ENCODE measurements at places on chromosomes 6 and 20. TPM values are rescaled to one million over a fixed set of nuclear protein-coding genes. Genes with fewer than 3 reads are reported as not detected.
A peak's percentile ranks its signal among the peaks of the same experiment; 100 is the strongest.

Gene FRK
- 2.5 TPM for total RNA-seq

Gene KCNK15
- 7.4 TPM for total RNA-seq

Gene SLC22A3
- not detected for total RNA-seq

DNA sequence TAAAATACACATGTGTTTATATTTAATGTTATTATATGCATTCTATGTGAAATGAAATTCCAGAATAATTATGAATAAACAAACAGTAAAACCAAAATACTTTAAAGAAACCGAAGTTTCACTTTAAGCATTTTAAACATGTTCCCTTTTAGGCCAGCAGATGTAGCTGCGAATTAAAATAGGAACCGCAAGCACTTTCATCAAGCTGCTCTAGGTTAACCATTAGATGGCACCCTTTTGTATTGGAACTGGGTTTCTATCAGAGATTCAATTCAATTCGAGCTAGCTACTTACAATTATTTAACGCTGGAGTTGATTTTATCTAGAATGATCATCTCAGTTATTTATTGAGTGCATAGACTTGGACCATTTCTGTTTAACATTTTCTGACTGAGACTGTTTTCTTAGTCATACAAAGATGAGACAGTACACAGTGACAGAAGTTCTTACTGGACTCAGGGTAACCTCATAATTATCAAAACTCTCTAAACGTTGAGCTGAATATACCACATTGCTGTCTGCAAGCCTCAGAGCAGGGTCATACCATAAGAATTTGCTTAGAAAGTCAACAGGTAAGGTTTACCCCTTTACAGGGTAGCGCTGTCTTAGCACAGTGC, 8.5 kb downstream of the TMEM242 start:
- H3K36me3 ChIP-seq: no peaks in the 10 kb centered on the region
- H3K27ac ChIP-seq: no peak overlapping the region
- peak; percentile 59 for DNase-seq
- peaks cover 9% of the 10 kb centered on the region for H3K4me1 ChIP-seq
- no peaks in the 10 kb centered on the region for H3K27me3 ChIP-seq

Gene CLDN20
- not detected for total RNA-seq

DNA sequence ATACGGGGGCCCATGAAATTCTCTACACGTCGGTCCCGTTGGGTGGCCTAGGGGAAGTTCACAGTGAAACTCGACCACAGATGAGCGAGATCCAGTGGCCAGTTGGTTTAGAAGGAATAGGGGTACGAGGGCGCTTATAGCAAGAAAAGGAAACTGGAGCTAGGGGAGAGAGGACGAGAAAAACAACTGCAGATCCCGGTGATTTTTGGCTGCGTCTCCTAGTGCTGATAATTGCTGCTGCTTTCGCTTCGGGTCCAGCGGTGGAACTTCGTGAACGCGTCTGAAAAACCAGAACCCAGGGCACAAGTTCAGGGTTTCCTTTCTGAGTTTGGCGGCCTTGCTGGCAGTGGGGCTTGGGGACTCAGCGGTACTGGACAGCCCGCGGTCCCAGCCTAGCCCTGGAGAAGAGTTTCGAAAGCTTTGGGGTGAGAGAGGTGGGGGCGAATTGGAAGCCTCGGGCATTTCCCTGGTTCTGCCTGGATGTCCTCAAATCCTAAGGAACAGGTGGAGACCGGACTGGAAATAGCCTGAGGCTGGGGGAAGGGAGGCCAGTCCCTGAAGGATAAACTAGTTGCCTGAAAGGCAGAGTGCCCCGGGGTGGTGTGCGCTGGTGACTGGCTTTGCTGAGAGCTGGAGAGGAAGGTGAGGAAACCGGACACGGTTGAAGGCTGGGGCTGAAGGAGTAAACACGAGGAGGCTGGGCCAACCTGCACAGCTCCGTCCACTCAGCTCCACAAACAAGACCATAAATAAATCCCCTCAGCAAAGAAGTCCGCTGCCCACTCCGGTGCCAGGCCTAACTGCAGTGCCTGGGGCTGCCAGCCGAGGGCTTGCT, 793 bp downstream of the GMPR start:
- no peaks in the 10 kb centered on the region for H3K36me3 ChIP-seq
- DNase-seq: no peak
- H3K4me3 ChIP-seq: peak overlapping the region; percentile 81
- no peaks in the 10 kb centered on the region for H3K4me1 ChIP-seq

DNA sequence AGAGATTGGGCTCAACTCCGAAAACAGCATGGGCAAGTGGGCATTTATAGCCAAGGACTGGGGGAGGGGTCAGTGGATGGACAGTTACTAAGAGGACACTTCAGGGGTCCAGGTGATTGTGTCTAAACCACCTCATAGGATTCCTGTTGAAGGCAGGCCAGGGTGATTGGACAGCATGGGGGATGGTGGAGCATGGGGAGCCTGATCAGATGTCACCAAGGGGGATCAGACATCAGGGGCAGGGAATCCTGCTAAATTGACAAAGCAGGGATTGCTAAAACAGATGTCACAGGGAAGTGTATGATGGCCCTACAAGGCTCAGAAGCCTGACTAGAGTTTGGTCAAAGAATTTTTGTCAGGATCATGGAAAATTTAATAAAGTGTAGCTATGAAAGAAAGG, 2.4 kb upstream of the PYGB start:
- no peak overlapping the region for H3K4me3 ChIP-seq
- peaks cover 2% of the 10 kb centered on the region for H3K36me3 ChIP-seq
- DNase-seq: no peak
- H3K27me3 ChIP-seq: no peaks in the 10 kb centered on the region

- no peak for DNase-seq
- no peaks in the 10 kb centered on the region for H3K27me3 ChIP-seq
- H3K36me3 ChIP-seq: no peaks in the 10 kb centered on the region
- no peak overlapping the region for H3K4me3 ChIP-seq
These were observed 87.2 kb upstream of the ADTRP start for GRCh38 chr6:11865680-11866300.

GRCh38 chr6:52534966-52535390, 41.9 kb downstream of the TRAM2 start:
- peaks cover 37% of the 10 kb centered on the region for H3K4me1 ChIP-seq
- H3K27ac ChIP-seq: no peak overlapping the region
- H3K36me3 ChIP-seq: peaks cover 2% of the 10 kb centered on the region

GRCh38 chr6:44386929-44387345, 569 bp upstream of the CDC5L start:
- H3K4me1 ChIP-seq: peaks cover 21% of the 10 kb centered on the region
- H3K36me3 ChIP-seq: peaks cover 3% of the 10 kb centered on the region
- H3K27me3 ChIP-seq: no peaks in the 10 kb centered on the region
- no peak for DNase-seq

DNA sequence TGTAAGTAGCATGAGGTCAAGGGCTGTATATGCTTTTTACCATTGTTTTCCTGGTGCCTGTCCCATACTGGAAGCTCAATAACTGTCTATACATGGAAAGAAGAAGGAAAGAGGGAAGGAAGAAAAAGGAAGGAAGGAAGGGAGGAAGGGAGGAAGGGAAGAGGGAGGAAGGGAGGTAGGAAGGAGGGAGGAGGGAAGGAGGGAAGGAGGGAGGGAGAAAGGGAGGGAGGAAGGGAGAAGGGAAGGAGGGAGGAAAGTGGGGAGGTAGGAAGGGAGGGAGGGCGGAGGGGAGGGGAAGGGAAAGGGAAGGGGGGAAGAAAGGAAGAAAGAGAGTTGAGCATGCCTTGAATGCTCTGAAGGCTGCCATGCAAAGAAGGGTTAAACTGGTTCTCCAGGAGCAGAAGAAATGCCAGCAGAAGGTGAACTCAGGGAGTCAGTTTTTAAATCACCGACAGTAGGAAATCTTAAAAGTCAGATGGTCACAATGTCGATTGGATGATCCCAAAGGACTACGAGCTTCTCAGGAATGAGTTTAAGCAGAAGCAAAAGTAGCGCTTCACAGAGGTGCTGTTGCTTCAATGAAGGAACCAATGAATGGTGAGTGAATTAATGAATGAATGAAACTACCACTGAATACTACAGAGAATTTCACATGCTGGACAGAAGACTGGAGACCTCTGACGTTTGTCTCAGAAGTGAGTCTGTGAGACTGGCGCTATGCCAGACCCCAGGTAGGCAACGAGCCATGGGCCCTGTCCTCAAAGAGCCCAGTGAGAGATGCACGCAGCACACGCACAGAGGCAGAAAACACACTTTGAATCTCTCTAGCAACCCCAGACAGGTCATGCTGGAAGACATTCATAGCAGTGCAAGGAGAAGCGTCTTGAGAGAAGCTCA, 117.6 kb downstream of the MRPL14 start:
- H3K36me3 ChIP-seq: no peaks in the 10 kb centered on the region
- peaks cover 22% of the 10 kb centered on the region for H3K4me1 ChIP-seq
- no peak for DNase-seq
- no peak overlapping the region for H3K4me3 ChIP-seq

DNA sequence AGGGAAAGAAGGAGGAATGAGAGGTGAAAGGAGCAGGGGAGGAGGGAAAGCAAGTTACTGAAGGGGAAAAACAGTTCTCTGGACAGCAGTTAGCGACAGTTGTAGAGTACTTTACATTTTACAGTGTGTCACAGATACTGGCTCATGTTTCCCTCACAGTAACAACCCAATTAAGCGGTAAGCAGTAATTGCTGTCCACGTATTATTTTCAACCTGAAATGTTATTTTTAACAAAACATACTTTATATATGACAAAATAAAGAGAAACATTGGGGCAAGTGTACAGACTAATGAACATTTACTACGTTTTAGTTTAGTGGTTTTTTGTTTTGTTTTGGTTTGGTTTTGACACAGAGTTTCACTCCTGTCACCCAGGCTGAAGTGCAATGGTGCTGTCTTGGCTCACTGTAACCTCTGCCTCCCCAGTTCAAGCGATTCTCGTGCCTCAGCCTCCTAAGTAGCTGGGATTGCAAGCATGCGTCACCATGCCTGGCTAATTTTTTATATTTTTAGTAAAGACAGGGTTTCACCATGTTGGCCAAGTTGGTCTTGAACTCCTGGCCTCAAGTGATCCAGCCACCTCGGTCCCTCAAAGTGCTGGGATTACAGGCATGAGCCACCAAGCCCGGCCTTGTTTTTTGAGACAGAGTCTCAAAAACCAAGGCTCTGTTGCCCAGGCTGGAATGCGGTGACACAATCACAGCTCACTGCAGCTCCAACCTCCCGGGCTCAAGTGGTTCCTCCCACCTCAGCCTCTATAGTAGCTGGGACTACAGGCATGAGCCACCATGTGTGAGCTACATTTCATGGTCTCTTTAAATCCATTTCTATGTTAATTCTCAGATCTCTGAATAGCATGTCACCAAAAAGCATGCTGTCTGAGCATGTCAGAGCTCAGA, 22.6 kb upstream of the BTN3A2 start:
- no peak for DNase-seq
- H3K4me1 ChIP-seq: 0 out of 2 replicates have a peak, but pooled peaks cover 5% of the 10 kb centered on the region
- H3K27ac ChIP-seq: no peak overlapping the region
- H3K27me3 ChIP-seq: no peaks in the 10 kb centered on the region

DNA sequence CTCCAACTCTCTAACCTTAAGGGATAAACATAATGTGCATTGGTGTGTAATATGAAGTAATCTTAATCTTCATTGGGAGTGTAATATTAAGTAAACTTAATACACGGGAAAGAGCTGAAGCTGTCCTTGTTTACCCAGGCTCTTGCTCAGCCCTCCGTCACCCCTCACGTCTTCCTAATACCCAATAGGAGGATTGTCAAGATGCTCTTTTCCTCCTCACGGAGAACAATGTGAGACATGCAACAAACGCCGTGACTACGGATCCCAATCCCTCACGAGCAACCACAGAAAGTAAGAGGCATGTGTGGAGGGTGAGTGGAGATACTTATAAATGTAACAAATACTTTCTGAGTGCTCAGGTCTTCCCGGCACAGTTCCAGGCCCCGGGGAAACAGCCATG, 11.0 kb downstream of the KIF16B start:
- H3K27me3 ChIP-seq: no peaks in the 10 kb centered on the region
- no peaks in the 10 kb centered on the region for H3K4me1 ChIP-seq
- H3K36me3 ChIP-seq: no peaks in the 10 kb centered on the region
- H3K4me3 ChIP-seq: no peak overlapping the region
- no peak overlapping the region for H3K27ac ChIP-seq
- DNase-seq: no peak

Gene ACSS1
- total RNA-seq: 32.2 TPM

- H3K36me3 ChIP-seq: no peaks in the 10 kb centered on the region
- H3K27me3 ChIP-seq: no peaks in the 10 kb centered on the region
- H3K4me1 ChIP-seq: no peaks in the 10 kb centered on the region
- H3K27ac ChIP-seq: no peak overlapping the region
These were observed 54.7 kb downstream of the MOCS1 start for GRCh38 chr6:39879535-39879934.

DNA sequence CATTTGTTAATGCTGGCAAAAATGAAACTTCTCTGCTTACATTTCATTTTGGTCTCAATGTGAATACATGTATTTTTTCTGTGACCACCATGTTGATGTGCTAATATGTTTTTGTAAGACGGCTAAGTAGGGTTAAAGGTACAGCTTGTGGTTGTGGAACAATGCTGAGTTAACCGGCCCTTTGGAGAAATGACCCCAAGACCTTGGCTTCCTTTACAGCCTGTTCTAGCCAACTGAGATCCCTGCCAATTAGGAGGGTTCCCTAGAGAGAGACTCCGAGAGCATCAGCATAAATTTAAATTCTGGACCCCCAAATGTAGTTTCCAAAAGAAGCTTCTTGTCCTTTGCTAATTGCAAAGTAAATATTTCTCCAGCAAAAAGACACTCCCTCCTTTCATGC, 44.4 kb downstream of the RSPO3 start:
- no peaks in the 10 kb centered on the region for H3K4me1 ChIP-seq
- no peak for DNase-seq
- H3K4me3 ChIP-seq: no peak overlapping the region
- H3K27ac ChIP-seq: no peak overlapping the region

GRCh38 chr6:11155589-11155988, 44.1 kb upstream of the ERVFRD-1 start:
- H3K4me1 ChIP-seq: no peaks in the 10 kb centered on the region
- DNase-seq: no peak
- H3K36me3 ChIP-seq: no peaks in the 10 kb centered on the region

DNA sequence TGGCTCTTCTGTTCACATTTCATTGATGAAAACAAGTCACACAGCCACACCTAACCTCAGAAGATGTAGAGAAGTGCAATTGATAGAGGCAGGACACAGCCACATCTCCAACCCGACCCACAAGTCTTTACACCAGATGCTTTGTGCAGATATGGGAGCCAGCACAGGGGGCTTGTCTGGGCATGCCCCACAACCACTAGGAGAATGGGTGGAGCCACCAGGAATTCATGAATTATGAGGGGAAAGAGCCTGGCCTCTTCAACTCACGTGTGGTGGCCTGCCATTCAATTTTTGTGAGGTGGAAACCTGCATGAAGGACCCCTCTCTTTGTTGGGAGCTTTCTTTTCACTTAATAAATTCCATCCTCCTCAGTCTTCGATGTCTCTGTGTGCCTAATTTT, 79.1 kb downstream of the OGFRL1 start:
- no peaks in the 10 kb centered on the region for H3K27me3 ChIP-seq
- peaks cover 9% of the 10 kb centered on the region for H3K36me3 ChIP-seq
- H3K4me3 ChIP-seq: no peak overlapping the region
- peaks cover 24% of the 10 kb centered on the region for H3K4me1 ChIP-seq
- H3K27ac ChIP-seq: 0 out of 2 replicates have a peak overlapping the region, but pooled peaks have one; percentile 1

Data from Panc1 (cell line).